ENCODE measurements at places on chromosomes 16 and 17. TPM values are rescaled to one million over a fixed set of nuclear protein-coding genes. Genes with fewer than 3 reads are reported as not detected.

GRCh38 chr17:42937712-42938596 lies 26.3 kb downstream of the AARSD1 start:
- no peaks in the 10 kb centered on the region for H3K27me3 ChIP-seq
- no peaks in the 10 kb centered on the region for H3K4me1 ChIP-seq
- H3K27ac ChIP-seq: no peak overlapping the region

DNA sequence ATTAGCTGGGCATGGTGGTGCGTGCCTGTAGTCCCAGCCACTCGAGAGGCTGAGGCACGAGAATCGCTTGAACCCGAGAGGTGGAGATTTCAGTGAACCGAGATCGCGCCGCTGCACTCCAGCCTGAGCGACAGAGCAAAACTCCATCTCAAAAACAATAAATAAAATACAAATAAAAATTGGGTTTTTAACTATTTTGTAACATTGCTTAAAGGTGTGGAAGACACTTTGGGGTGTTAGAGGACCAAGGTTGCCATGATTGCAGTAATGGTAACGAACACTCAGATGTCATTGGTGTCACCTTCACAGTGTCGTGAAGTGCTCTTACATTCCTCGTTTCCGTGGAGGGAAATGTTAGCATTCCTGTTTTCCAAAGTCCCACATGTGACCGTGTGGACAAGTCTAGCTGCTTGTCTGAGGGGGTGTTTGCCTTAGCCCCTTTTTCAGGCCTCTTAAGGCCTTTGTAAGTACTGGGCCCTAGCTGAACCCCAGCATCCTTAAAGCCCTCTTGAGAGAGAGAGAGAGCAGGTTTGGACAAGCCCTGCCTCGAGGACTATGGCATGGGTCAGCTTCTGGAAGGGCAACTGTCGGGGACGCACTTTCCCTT lies 8.6 kb downstream of the C16orf96 start:
- no peak overlapping the region for H3K4me3 ChIP-seq
- no peaks in the 10 kb centered on the region for H3K4me1 ChIP-seq
- no peaks in the 10 kb centered on the region for H3K27me3 ChIP-seq
- no peak for DNase-seq
- no peak overlapping the region for H3K27ac ChIP-seq

DNA sequence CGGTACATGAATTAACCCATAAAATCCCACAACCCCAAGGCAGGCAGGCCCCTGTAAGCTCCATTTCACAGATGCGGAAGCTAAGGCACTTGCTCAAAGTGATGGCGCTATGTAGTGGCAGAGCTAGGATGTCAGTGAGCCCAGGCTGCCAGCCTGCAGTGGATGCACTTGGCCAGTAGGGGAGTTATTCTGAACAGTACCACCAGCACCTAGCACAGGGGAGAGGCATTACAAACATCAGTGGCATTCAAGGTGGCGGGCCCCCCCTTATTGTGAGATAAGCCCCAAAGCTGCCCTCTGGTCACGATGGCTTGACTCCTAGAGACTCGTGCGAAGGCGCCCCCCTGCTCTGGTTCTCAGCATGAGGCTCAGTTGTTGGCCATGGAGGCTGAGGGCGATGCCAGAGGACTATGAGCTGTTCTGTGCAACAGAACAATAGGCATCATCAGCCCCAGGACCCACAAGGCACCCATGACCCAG lies 33.8 kb downstream of the GTF3C1 start:
- peaks cover 6% of the 10 kb centered on the region for H3K36me3 ChIP-seq
- DNase-seq: no peak
- H3K4me3 ChIP-seq: no peak overlapping the region
- H3K27me3 ChIP-seq: no peaks in the 10 kb centered on the region
- H3K27ac ChIP-seq: no peak overlapping the region
- no peaks in the 10 kb centered on the region for H3K4me1 ChIP-seq

- H3K27ac ChIP-seq: no peak overlapping the region
- H3K4me3 ChIP-seq: no peak overlapping the region
- no peak for DNase-seq
- H3K4me1 ChIP-seq: no peaks in the 10 kb centered on the region
- no peaks in the 10 kb centered on the region for H3K27me3 ChIP-seq
- no peaks in the 10 kb centered on the region for H3K36me3 ChIP-seq
Observed at GRCh38 chr16:23110257-23110899, 38.9 kb downstream of the USP31 start.

- H3K4me3 ChIP-seq: no peak overlapping the region
- no peak for DNase-seq
- no peaks in the 10 kb centered on the region for H3K27me3 ChIP-seq
- H3K36me3 ChIP-seq: no peaks in the 10 kb centered on the region
Observed at GRCh38 chr16:87086156-87086555, 231.0 kb downstream of the C16orf95 start.

GRCh38 chr17:78105101-78105500 lies 23.5 kb downstream of the TMC6 start:
- no peaks in the 10 kb centered on the region for H3K36me3 ChIP-seq
- no peak overlapping the region for H3K4me3 ChIP-seq
- H3K27ac ChIP-seq: no peak overlapping the region
- no peak for DNase-seq

- H3K4me3 ChIP-seq: no peak overlapping the region
- H3K36me3 ChIP-seq: no peaks in the 10 kb centered on the region
- no peak overlapping the region for H3K27ac ChIP-seq
Observed at GRCh38 chr16:3934491-3935181, 54.1 kb upstream of the CREBBP start.

GRCh38 chr16:81625544-81626153 lies 153.4 kb upstream of the PLCG2 start:
- H3K27ac ChIP-seq: no peak overlapping the region
- no peak overlapping the region for H3K4me3 ChIP-seq
- H3K4me1 ChIP-seq: peaks cover 7% of the 10 kb centered on the region
- H3K36me3 ChIP-seq: no peaks in the 10 kb centered on the region

DNA sequence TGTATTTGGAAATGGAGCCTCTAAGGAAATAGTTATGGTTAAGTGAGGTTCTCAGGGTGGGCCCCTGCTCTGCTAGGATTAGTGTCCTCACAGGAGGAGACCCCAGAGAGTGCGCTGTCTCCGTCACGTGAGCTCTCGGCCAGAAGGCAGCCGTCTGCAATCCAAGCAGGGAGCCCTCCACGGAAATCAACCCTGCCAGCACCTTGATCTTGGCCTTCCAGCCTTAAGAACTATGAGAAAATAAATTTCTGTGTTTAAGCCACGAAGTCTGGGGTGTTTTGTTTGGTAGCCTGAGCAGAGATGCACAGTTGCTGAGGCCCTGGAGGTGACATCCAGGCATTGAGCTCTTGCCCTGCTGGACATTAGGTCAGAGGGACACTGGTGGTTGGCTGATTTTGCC lies 32.4 kb upstream of the GSE1 start:
- H3K27ac ChIP-seq: no peak overlapping the region
- peaks cover 12% of the 10 kb centered on the region for H3K4me1 ChIP-seq
- H3K36me3 ChIP-seq: no peaks in the 10 kb centered on the region

GRCh38 chr17:67747681-67748235 lies 30.0 kb downstream of the NOL11 start:
- no peak for DNase-seq
- H3K4me3 ChIP-seq: no peak overlapping the region
- H3K36me3 ChIP-seq: no peaks in the 10 kb centered on the region
- H3K27me3 ChIP-seq: no peaks in the 10 kb centered on the region
- no peaks in the 10 kb centered on the region for H3K4me1 ChIP-seq

DNA sequence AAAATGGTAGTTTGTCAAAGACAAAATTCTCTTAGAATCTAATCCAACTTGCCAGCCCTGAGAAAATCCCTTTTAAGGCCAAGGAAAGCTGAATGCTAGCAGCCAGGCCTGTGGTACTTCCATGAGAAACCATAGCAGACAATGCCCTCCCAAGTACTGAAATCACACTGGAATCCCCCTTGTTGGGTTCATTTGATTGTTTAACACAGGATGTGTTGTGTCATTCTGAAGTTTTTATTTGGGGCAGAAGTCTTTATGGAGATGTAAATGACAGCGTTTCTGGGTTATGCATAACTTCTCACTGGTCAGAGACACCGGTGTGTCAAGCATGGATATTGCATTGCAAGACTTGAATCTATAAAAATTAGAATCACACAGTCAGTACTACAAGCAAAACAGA lies 6.0 kb upstream of the ARL2BP start:
- no peak overlapping the region for H3K27ac ChIP-seq
- H3K4me3 ChIP-seq: no peak overlapping the region
- no peaks in the 10 kb centered on the region for H3K4me1 ChIP-seq
- no peak for DNase-seq
- no peaks in the 10 kb centered on the region for H3K27me3 ChIP-seq

DNA sequence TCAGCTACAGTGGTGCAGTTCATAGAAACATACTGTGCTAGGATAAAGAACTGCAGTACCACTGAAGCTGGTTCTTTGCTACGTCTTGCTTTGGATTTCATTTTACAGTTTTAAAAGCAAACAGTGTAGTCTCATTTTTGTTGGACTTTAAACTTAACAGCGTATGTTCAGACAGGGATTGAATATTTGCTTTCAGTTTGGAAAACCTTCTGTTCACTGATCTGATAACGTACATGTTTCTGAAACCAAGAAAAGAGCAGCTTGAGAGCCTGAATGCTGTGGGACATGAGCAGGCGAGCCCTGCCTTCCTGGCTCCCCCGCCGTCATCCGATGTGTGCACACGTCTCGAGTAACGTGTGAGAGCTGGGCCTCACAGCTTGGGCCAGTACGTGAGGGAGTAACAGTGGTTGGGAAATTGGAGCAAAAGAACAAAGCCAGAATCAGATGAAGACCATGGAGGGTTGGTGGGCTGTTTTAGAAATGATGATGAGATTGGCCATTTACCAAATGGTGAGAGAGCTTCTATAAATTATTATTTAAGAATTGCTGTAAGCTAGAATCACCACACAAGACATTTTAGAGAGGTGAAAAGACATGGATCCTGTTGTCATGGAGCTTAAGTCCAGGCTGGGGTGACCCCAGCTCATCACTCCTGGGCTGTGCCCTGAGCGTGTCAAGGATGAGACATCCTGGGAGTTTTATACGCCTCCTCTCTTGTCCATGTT lies 20.8 kb upstream of the CLEC18C start:
- no peaks in the 10 kb centered on the region for H3K4me1 ChIP-seq
- no peak overlapping the region for H3K4me3 ChIP-seq
- no peak for DNase-seq

DNA sequence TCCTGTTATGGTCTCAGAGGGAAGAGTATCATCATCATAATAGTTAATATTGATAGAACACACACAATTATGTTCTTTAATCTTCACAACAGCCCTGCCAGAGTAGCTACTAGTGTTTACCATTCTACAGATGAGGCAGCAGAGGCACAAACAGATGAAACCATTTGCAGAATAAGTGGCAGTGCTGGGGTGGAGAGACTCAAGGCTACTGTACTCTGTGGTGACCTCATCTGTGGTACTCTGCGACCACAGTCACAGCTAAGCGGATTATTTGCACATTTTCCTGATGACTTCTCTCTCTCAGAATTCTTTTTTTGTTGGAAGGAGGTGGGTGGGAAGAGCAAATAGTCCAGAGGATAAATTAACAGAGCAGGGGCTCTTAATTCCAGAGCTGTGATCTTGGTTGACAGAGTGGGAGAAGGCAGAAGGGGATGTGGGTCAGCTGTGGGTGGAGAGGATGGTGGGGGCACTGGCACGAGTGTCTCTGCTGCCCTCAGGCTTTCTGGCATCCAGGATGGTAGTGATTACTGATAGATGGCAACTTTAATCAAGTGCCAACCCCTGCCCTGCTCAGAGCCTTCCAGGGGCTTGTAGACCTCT lies 41.8 kb downstream of the MRM1 start:
- no peaks in the 10 kb centered on the region for H3K36me3 ChIP-seq
- no peak for DNase-seq
- H3K27me3 ChIP-seq: peaks cover 22% of the 10 kb centered on the region
- H3K4me3 ChIP-seq: no peak overlapping the region
- no peak overlapping the region for H3K27ac ChIP-seq
- peaks cover 6% of the 10 kb centered on the region for H3K4me1 ChIP-seq

DNA sequence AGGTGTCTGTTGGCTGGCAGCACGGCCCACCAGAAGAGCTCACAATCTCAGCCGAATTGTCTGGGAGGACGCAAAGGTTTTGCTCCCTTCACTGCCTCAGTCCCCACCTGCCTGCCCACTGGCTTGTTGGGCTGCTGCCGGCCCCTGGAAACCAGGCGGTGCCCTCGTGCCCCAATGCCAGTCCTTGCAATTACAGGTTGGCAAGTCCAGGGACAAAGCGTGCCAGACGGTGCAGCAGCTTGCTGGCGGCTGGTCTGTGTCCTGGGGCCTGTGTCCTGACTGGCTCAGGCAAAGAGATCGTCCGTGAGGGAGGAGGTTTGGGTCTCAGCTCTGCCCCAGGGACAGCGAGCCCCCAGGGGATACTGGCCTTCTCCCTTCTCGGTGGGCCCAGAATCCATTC lies 24.6 kb upstream of the SPNS2 start:
- H3K27ac ChIP-seq: no peak overlapping the region
- DNase-seq: no peak
- H3K27me3 ChIP-seq: no peaks in the 10 kb centered on the region
- H3K4me3 ChIP-seq: no peak overlapping the region

DNA sequence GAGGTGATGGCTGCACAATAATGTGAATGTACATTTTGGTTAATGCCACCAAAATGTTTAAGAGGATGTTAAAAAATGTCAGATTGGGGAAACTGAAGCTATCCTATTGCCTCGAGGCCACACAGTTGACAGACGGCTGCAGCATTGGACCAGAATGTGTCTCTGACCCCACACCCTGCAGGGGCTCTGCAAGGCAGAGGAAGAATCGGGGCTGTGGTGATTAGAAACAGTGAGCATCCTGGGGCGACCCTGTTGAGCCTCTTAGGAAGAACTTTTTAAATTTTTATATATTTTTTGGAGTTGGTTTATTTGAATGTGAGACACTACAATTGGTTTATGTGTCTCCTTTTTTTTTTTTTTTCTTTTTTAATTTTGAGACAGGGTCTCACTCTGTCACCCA lies 15.0 kb upstream of the ADORA2B start:
- no peak for DNase-seq
- H3K27me3 ChIP-seq: no peaks in the 10 kb centered on the region

GRCh38 chr16:79752396-79752795 lies 151.9 kb upstream of the MAF start:
- H3K27me3 ChIP-seq: no peaks in the 10 kb centered on the region
- DNase-seq: no peak
- H3K4me1 ChIP-seq: no peaks in the 10 kb centered on the region
- no peak overlapping the region for H3K27ac ChIP-seq

DNA sequence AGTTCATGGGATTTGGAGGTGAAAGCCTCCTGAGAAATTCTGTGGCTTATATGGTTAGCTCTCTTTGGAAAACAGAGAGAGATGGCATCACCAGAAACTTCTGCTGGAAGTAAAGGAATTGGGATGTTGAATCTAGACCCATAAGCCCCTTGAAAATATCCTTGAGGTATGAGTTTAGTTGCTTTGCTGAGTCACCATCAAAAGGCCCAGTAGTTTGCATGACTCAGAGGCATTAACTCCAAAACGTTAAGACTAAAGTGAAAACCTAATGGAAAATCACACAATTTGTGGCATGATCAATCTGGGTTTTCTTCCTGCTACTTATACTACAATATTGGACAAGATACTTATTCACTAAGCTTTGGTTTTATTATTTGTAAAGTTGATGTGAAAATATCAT lies 349.2 kb upstream of the SALL1 start:
- no peak overlapping the region for H3K4me3 ChIP-seq
- DNase-seq: no peak
- no peak overlapping the region for H3K27ac ChIP-seq
- H3K36me3 ChIP-seq: no peaks in the 10 kb centered on the region

GRCh38 chr17:77480199-77480508 lies 339.4 kb downstream of the SEC14L1 start:
- DNase-seq: no peak
- peaks cover 8% of the 10 kb centered on the region for H3K4me1 ChIP-seq
- H3K36me3 ChIP-seq: peaks cover 13% of the 10 kb centered on the region
- H3K27me3 ChIP-seq: no peaks in the 10 kb centered on the region
- no peak overlapping the region for H3K27ac ChIP-seq
- no peak overlapping the region for H3K4me3 ChIP-seq

Gene CA5A
- total RNA-seq: not detected

Gene XPO6
- 77.0 TPM for total RNA-seq

Gene CCDC47
- total RNA-seq: 128 TPM

Gene NRN1L
- total RNA-seq: 0.93 TPM

Gene C17orf78
- not detected for total RNA-seq

Gene MYH3
- total RNA-seq: 1.7 TPM

Gene EFNB3
- 0.82 TPM for total RNA-seq

Measured in colonic mucosa (tissue), 4 donors.